Iris pigment epithelial cell (primary cell): ENCODE measurements at places on chromosomes 2 and 18.
A peak's percentile ranks its signal among the peaks of the same experiment; 100 is the strongest.

- no peak for DNase-seq
These were observed 71.0 kb upstream of the THUMPD2 start for GRCh38 chr2:39849982-39850526.

GRCh38 chr2:178234648-178235047 is 40.3 kb downstream of the OSBPL6 start:
- DNase-seq, result peak; percentile 40

- DNase-seq, result no peak
These were observed 10.4 kb upstream of the STON1 start for GRCh38 chr2:48519593-48519992.

DNA sequence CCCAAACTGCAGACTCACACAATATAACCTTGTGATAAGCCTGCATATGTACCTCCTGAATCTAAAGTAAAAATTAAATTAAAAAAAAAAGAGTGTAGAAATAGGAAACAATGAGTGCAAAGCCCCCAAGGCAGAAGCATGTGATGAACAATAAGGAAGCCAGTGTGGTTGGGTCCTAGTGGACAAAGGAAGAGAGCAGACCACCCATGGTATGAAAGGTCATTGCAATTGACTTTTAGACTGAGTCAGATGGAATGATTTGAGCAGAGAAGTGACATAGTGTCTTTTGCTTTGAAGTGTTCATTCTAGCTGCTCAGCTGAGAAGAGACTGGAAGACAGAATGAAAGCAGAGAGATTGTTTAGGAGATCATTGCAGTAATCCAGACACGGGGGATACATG is 417.1 kb downstream of the RAD51AP2 start:
- no peak for DNase-seq

DNA sequence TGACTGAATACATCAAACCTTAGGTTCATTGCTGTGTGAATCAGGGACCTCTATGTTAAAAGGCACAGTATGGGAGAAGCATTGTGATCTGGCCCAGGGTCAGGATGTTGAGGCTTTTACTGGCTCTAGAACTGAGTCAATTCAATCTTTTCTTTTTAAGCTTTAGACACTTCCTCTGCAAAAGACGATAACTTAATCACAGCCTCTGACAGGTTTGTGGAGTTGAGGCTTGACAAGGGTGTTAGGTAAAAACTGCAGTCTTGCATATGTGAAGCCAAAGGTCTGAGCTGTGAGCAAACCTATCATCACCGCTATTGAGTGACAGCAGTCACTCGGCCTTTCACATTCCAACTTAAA is 17.3 kb upstream of the ARHGAP25 start:
- no peak for DNase-seq

GRCh38 chr2:172288603-172289002 is 138.8 kb upstream of the ITGA6 start:
- no peak for DNase-seq

- no peak for DNase-seq
These were observed 242.5 kb downstream of the AFF3 start for GRCh38 chr2:99899882-99900281.

- no peak for DNase-seq
These were observed 4.4 kb downstream of the IL1B start for GRCh38 chr2:112831946-112832840.

GRCh38 chr18:57803103-57803969 is at the start of gene ATP8B1:
TSS of gene ATP8B1 (minus strand) at chr18:57803315. CDS start at chr18:57731807, 71,508 bp downstream.
- DNase-seq, result peak; percentile 76

DNA sequence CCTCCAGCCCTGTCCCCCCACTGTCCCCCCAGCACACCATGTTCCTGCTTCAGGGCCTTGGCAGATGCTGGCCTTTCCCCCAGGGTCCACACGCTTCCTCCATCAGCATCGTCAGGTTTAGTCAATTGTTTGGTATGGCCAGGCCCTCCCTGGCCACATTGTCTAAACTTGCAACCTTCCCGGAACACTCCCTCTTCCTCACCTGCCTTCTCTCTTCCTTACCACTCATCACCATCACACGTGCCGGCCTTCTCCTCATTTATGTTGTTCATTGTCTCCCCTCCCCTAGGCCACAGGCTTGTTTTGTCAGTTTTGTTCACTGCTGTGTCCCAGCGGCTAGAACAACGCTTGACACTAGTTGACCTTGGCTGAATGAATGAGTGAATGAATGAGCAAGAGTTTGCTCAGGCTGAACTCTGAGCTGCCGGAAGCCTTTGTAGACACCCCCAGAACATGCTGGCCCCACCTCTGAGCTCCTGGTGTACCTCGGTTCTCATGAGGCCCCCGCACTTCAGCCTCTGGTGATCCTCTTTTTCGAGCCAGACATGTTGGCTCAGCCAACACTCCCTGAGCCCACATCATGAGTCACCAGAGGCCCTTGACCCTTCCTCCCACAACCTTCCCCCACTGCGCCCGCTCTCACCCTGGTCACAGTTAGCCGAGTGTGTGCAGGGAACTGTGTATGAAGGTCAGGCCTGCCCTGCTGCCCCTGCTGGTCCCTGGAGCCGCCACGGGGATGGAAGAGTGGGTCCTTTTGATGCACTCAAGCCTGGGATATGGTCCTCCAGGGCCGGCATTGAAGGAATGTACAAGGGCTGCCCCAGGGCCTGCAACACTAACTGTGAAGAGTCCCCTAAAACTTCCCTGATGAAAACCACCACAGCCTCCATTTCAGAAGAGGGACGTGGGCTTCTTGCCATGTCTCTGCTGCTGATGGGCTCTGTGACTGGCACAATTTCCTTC is 57.5 kb downstream of the HS1BP3 start:
- DNase-seq, result peak; percentile 96
